ENCODE measurements at places on chromosomes 11 and 22.
A peak's percentile ranks its signal among the peaks of the same experiment; 100 is the strongest.

- peak; percentile 23 for DNase-seq
These were observed 14.5 kb downstream of the RGL4 start for GRCh38 chr22:23705358-23705757.

DNA sequence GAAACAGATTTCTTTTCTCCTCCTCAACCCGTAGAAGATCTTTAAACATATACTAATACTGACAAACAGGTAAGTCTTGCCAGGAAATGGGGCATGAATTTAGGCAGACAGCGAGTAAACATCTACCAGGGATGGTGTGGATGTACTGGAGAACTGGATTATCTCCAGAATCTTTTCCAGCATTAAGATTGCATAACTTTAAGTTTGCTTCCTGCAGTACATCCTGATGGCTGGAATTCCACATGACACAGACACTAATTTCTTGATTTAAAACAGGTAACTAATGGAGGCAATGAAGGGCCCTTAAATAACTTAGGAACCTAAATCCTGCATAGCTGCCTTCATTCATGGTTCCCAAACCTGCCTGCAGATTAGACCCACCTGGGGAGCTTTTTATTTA, 40.7 kb downstream of the JHY start:
- no peak for DNase-seq

DNA sequence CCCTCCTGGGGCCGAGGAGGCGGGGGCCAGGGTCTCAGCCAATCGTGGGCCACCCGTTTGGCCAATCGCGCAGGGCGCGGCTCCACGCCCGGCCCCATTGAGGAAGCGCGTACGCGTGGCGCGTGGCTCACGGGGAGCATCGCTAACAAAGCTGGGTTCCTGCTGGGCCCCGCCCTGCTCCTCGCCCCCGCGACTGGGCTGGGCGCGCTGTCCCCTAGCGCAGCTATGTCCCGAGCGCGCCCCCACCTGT, 614 bp upstream of the ASCL2 start:
- DNase-seq = no peak

DNA sequence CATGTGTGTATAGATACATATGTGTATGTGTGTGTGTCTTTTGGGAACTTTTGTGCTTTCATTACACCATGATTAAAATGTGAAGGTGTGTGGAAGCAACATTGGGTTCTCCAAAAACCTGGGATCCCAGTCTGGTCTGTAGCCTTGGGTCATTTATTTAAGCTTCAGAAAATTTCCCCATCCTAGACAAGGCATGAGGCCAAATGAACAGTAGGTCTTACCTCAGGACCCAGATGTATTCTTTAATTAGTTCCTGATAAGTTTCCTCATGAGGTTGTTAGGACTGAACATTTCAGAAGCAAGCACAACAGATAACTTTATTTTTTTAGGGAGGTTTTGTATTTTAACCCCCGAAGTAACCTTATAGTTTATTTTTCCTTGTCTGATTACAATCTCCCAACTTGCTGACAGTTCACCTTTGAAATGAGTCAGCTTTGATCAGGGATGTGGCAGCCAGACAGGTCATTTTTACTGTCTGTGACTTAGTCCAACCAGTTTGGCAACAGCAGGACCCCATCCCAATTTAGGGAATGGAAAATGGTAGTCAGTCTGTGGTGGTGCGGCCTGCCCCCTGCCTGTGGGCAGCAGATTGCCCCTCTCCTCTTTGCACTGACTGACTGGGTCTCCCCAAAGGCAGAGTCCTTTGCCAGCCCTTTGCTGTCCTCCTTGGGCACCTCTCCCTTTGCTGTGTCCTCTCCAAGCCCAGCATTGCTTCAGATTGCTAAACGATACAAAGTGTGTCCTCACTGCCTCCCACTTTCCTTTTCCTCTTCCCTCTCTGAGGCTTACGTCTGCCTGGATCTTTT, 88.3 kb downstream of the NAV2 start:
- DNase-seq = no peak

DNA sequence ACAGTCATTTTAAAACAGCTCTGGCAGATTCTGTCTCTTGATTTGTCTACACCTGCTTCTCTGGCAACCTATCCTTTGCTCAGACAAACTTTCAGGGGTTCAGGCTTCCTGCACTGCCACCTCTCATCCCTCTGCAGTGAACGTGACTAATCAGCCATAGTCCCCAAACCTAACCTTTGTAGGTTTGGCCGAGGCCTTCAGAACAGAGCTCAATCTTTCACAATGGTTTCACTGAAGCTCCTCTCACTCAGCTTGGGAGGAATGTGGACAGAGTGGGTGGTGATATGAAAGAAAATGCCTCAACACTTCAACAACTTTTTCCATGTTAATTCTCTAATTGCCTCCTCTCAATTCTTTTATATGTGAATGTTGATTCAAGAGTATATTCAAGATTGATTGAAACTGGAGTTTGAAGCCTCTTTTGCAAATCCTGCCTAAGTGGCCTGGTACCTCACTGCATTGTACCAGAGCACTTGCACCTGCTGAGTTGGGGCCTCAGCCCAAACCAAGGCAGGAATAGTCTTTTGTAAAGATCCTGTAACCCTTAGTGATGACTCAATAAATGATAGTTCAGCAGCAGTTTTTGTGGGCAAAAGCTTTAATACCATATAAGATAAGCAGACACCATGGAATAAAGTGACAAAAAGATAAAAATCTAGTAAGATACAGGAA, 33.9 kb upstream of the FAT3 start:
- no peak for DNase-seq

DNA sequence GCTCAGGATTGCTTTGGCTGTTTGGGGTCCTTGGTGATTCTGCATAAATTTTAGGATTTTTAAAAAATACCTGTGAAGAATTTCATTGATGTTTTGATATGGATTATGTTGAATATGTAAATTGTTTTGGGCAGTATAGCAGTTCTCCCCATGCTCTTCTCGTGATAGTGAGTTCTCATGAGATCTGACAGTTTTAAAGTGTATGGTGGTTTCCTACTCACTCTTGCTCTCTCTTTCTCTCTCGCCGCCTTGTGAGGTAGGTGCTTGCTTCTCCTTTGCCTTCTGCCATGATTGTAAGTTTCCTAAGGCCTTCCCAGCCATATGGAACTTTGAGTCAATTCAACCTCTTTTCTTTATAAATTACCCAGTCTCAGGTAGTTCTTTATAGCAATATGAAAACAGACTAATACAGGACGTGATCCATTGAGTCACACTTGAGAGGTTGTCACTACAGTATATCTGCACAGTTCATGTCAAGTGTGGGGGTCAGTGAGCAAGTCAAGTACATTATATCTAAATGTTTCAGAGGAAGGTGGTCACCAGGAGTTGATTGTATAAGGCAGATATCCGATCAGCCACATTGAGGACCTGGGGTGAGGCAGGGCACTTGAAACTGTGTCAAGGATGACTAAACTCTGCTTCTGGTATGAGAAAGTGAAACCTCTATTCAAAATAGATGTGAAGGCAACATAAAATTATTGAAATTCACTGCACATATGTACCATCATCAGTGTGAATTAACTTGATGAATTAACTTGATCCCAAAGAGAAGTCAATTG, 70.7 kb upstream of the CCDC179 start:
- no peak for DNase-seq

DNA sequence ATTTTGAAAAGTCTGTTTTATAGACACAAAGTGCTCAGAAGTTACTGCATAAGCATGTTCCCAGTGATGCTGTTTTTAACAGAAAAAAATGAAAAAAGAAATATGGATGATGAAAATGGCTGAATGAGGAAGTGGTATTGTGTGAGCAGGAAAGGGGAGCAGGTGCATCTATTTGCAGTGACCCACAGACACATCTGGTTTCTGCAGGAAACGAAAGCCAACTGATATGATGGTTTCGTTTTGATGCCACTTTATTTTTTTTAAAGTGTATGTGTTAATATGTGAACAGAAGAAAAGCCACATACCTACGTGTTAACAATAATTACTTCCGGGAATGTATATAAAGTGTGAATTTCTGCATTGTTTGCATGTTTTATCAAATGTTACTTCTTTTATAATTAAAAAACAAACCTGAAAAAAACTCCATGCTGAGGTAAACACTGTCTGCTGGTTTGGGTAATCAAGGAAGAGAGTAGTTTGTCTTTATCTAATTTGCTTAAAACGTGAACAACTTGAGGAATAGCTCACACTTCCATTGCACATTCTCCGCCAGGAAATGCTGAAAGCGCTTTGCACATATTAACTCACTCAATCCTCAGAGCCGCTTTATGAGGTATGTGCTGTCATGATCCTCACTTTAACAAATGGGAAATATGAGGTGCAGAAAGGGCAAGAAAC, 1335.9 kb downstream of the TBC1D22A start:
- no peak for DNase-seq

DNA sequence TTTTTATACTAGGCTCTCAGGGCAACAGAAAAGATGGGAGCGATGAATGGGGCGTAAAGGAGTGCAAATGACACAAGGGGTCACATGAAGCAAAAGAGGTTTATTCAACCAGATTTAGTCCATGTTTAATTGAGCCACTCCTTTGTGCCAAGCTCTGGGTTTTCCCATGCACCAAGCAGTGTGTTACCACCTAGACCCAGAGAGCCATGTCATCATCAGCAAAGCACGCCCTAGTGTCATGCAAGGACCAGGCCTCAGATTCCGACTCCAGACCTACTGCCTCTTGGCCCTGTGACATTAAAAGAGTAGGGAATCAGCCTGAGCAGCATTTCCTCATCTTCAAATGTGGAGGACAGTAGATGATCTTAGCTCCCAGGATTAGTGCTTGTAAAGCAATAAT, 1.1 kb upstream of the IGLL5 start:
- no peak for DNase-seq

- DNase-seq = peak; percentile 55
These were observed at the start of gene UBE2L6 for GRCh38 chr11:57567515-57568329. Gene UBE2L6 (minus strand): TSS chr11:57567672. CDS start chr11:57567611, 61 bp downstream.

GRCh38 chr11:132561937-132562336, 970.4 kb downstream of the OPCML start:
- DNase-seq = no peak

- no peak for DNase-seq
These were observed 615.9 kb upstream of the FAT3 start for GRCh38 chr11:91608677-91609076.

- DNase-seq = no peak
These were observed 25.7 kb upstream of the BLID start for GRCh38 chr11:122141725-122142124.

GRCh38 chr11:10606536-10607208, 38.2 kb upstream of the LYVE1 start:
- no peak for DNase-seq

- no peak for DNase-seq
These were observed 938 bp downstream of the FXYD6 start for GRCh38 chr11:117875382-117876058.

- DNase-seq = no peak
These were observed 3.9 kb upstream of the EMID1 start for GRCh38 chr22:29201782-29202181.

GRCh38 chr11:109027851-109028250, 363.0 kb downstream of the DDX10 start:
- DNase-seq = no peak

GRCh38 chr11:68355471-68355870, 43.1 kb downstream of the LRP5 start:
- no peak for DNase-seq

- DNase-seq = no peak
These were observed 23.3 kb upstream of the TMEM191C start for GRCh38 chr22:21443735-21444421.

DNA sequence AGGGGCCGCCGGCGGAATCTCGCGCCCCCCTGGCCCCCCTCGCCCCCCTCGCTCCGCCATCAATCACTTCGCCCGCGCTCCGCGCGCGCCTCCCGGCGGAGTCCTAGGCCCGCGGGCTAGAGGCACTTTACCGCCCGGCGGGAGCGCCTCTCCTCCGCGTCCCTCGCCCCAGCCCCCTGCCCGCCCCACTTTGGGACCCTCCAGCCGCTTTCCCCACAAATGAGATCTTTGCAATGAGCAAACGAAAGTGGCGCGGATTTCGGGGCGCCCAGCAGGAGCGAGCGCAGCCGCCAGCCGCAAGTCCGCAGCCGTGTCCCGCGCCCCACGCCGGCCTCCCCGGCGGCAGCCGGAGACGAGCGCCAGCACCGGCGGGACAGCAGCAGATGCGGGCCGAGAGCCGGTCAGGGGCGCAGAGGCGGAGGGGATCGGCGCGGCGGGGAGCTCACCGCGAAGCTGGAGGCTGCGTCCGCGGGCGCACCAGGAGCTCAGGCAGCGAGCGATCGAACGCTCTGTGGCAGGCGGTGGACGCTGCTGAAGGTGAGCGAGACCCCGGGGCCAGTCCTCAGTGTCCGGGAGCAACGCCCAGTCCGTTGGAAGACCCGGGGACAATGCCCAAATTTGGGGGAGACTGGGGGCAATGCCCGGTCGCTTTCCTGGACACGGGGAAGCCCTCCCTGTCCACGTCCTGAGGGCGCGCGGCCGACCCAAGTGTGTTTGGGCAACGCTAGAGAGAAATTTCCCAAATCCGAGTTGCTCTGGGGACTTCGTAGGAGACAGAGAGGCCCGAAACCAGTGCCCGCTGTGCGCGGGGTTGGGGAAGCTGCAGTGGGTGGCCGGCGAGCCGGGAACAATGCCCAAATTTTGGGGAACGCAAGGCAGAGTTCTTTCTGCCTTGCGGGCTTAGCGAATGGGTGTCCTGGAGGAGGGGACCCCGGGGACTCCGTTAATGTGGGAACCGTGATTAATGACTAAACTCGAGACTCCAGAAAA, 1.5 kb upstream of the IGF2 start:
- DNase-seq = no peak

DNA sequence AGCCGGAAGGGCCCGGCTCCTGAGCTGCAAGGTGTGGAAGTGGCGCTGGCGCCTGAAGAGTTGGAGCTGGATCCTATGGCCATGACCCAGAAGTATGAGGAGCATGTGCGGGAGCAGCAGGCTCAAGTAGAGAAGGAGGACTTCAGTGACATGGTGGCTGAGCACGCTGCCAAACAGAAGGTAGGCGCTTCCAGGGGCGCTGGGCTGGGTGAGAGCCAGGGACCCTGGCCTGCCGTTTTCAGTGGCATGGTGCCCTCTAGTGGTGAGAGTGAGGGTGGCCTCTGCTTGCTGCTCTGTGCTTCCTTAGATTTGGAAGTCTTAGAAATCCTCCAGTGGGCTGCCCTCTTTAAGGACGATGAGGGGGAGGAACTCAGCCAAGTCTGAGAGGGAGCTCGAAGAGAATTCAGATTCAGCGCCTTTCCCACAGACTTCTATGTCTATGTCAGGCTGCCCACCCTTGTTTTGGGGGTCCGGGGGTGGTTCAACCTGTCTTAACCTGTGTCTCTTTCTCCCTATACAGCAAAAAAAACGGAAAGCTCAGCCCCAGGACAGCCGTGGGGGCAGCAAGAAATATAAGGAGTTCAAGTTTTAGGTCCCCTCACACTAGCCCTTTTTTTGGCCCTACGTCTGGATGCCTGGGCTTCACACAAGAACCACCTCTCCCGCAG, 1.8 kb upstream of the PACS1 start:
- peak; percentile 65 for DNase-seq
